ENCODE measurements at places on chromosomes 4 and X.

DNA sequence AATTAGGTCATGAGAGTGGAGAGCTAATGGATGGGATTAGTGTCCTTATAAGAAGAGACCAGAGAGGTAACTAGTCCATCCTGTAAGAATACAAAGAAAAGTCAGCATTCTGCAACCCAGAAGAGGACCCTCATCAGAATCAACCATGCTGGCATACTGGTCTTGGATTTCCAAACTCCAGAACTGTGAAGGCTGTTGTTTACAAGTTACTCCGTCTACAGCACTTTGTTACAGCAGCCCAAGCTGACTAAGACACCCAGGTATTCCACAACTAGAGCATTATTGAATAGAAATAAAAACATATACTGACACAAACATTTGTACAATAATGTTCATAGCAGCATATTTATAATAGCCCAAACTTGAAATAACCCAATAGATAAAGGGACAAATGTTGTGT is 9.2 kb downstream of the TMEM156 start:
- DNase-seq = no peak

- DNase-seq = no peak
Measured at GRCh38 chr4:75948822-75949444, 8.1 kb upstream of the NAAA start.

- DNase-seq = peak; percentile 18
Measured at GRCh38 chr4:165325732-165326512, 1.5 kb upstream of the MSMO1 start.

DNA sequence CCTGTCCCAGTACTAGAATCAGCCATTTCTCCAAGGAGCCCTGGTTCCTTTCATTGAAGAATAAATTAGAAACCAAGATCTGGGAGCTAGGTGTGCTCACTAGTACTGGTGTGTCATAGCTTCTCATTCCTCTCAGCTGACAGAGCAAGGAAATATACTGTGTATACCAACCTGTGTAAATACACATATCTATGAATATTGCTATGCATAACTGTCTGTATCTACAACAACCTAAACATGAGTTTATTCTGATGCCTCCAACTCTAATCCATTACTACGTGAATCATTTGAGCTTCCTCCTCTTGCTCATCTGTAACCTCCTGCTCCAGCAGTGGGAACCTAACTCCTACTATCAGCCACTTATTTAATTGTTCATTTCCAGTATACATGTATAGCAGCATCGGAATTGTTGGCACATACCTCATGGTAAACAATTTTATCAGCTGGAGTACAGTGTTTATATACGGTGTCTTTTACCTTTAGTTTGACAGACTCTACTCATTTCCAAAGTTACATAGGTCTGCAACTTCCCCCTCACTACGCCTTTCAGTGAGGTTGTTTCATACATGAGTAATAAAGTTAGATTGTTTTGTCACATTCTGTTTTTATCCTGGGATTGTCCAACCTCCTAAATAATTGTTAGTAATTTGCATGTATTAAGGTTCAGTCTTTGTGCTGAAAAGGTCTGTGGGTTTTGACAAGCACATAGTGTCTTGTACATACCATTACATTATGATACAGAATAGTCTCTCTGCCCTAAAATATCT is 7.1 kb upstream of the SCRG1 start:
- DNase-seq = no peak

- no peak for DNase-seq
Measured at GRCh38 chrX:40538406-40538805, 42.4 kb upstream of the ATP6AP2 start.

- no peak for DNase-seq
Measured at GRCh38 chrX:21503593-21503992, 129.4 kb downstream of the CNKSR2 start.

DNA sequence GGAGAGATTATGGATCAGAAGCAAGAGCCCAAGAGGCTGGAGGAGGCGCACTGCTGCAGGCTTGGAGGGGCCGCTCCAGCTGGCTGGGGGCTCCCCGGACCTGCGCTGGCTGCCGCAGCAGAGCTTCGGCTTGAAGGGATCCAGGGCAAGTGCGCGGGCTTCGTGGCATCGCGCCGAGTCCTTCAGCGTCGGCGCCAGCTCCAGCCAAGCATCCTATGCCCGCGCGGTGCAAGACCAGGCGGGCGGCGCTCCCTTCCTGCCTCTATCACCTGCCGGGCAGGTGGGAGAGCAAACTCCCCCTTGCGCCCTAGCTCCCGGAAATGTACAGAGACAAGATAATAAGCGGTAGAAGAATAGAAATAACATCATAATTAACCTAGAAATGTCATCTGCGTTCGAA is 10.5 kb upstream of the UCP1 start:
- no peak for DNase-seq

GRCh38 chrX:101385026-101385684 is 836 bp downstream of the BTK start:
- no peak for DNase-seq

GRCh38 chrX:12988797-12989196 is 13.9 kb downstream of the TMSB4X start:
- DNase-seq = no peak

- no peak for DNase-seq
Measured at GRCh38 chr4:17709763-17710068, 71.7 kb downstream of the FAM184B start.

GRCh38 chrX:41895826-41896225 is 27.5 kb downstream of the CASK start:
- no peak for DNase-seq

DNA sequence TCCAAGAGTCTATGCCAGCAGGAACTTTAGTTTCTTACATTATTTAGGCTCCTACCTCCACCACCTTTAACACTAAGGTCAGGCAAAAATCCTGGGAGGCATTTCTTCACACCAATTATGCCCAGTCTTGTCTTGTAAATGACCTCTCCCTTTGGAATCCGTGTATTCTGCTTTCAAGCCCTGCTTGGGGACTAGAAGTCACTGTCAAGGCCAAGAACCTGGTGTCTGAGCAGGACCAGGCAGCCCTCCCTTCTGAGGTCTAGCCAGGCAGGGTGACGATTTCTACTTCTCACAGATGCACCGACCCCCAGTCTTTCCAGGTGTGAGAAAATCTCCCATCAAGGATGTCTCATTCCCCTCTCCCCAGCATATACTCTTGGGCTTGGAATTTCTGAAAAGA is 82.7 kb upstream of the C1QTNF7 start:
- no peak for DNase-seq

DNA sequence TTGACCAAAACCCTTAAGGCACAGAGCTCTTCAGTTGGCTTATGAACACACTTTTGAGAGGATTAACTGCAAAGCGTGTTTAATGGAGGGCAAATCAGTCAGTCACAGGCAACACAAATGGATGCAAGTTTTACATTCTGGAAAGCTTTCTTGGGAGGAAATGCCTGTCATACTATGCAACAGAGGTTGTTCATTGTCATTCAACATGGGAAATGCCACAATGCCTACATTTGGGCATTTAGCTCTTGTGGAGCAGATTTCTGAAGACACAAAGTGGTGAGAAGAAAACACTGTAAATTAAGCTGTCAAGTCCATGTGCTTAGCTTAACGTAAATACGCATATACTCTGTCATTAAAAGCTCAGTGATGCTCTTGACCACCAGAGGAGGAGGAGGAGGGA is 41.1 kb downstream of the CBLL2 start:
- DNase-seq = no peak

GRCh38 chr4:168695288-168695687 is 198.4 kb downstream of the PALLD start:
- DNase-seq = no peak

DNA sequence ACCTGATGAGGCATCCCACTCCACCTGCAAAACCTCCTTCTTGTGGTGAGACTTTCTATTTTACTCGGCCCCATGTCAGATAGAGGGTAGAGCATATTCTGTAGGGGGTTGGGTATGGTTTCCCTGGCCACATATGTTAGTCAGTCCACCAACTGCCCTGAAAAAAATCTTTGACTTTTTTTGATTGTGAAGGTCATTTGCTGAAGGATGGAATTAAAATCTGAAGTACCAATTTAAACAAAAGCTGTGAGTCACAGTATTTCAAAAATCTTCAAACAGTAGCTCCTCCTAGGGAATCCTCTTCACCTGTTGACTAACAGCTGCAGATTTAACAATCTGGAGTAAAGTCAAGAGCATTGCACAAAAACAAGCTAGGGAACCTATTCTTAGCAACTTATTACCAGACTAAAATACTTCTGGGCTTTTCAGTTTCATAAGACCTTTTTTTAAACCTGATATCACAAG is 8.0 kb upstream of the CCDC110 start:
- no peak for DNase-seq

- no peak for DNase-seq
Measured at GRCh38 chr4:81808011-81808672, 336.4 kb upstream of the RASGEF1B start.

Measured in globus pallidus (tissue), 1 donor.